ENCODE measurements at places on chromosomes 2 and 18. TPM values are rescaled to one million over a fixed set of nuclear protein-coding genes. Genes with fewer than 3 reads are reported as not detected.

The SLC19A3 gene
- total RNA-seq = 0.18 TPM

The SULT6B1 gene
- not detected for total RNA-seq

The TOGARAM2 gene
- 33.0 TPM for total RNA-seq

The EIPR1 gene
- total RNA-seq = 12.6 TPM

The INPP1 gene
- 11.5 TPM for total RNA-seq

The SMARCAL1 gene
- 12.1 TPM for total RNA-seq

The LHCGR gene
- 0.19 TPM for total RNA-seq

The ELOA2 gene
- total RNA-seq = not detected

The RGPD3 gene
- 0.07 TPM for total RNA-seq

The COL6A3 gene
- 132 TPM for total RNA-seq

The GAREM1 gene
- 14.4 TPM for total RNA-seq

The DPP4 gene
- total RNA-seq = 8.3 TPM

The SP140L gene
- 3.0 TPM for total RNA-seq

The TGFA gene
- 1.4 TPM for total RNA-seq

The USP14 gene
- total RNA-seq = 45.5 TPM

The LOXL3 gene
- total RNA-seq = 1.8 TPM

The ST8SIA3 gene
- not detected for total RNA-seq

The MZT2B gene
- 437 TPM for total RNA-seq

The PSMA8 gene
- not detected for total RNA-seq

The SAG gene
- total RNA-seq = not detected

The SNORC gene
- 1.7 TPM for total RNA-seq

The PARD6G gene
- total RNA-seq = 1.4 TPM

The PLCD4 gene
- total RNA-seq = 1.1 TPM

The TWSG1 gene
- 9.0 TPM for total RNA-seq

The REV1 gene
- total RNA-seq = 28.4 TPM

The TMEM17 gene
- total RNA-seq = 1.6 TPM

The CDH7 gene
- total RNA-seq = not detected

The VWC2L gene
- not detected for total RNA-seq

The BBS5 gene
- 10.3 TPM for total RNA-seq

The RGPD4 gene
- total RNA-seq = not detected

The SERPINB13 gene
- total RNA-seq = not detected

The DSG2 gene
- total RNA-seq = 43.6 TPM

Data from heart right ventricle (tissue), 16 donors.